NCI-H2081 treated with DMSO at 0.1 percent for 48 hours (cell line): ENCODE measurements at places on chromosomes 4 and X.

DNA sequence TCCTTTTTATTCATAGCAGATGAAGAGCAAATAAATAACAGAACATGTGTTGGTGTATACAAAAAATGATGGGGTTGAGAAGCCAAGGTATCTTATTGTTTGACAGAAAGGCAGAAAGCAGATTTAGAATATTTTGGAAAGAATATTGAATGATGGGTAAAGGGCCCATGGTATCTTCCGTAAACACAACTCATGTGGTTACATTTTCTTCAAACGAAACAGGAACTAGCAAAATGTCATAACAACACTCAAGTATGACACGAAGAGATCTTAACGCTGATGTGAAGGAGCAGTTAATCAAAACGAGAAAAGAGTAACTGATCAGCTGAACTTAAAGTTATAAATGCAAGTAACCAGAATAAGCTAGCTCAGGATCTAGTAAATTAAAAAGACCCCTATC, 195.7 kb upstream of the GK2 start:
- DNase-seq: no peak

- DNase-seq: no peak
These were observed 15.9 kb downstream of the SLC9A7 start for GRCh38 chrX:46743046-46743445.

- no peak for DNase-seq
These were observed 35.9 kb upstream of the GPR78 start for GRCh38 chr4:8544282-8544681.

- no peak for DNase-seq
These were observed 57.3 kb upstream of the BCOR start for GRCh38 chrX:40154853-40155588.

GRCh38 chr4:153211986-153212728, 7.9 kb downstream of the TRIM2 start:
- DNase-seq: no peak

DNA sequence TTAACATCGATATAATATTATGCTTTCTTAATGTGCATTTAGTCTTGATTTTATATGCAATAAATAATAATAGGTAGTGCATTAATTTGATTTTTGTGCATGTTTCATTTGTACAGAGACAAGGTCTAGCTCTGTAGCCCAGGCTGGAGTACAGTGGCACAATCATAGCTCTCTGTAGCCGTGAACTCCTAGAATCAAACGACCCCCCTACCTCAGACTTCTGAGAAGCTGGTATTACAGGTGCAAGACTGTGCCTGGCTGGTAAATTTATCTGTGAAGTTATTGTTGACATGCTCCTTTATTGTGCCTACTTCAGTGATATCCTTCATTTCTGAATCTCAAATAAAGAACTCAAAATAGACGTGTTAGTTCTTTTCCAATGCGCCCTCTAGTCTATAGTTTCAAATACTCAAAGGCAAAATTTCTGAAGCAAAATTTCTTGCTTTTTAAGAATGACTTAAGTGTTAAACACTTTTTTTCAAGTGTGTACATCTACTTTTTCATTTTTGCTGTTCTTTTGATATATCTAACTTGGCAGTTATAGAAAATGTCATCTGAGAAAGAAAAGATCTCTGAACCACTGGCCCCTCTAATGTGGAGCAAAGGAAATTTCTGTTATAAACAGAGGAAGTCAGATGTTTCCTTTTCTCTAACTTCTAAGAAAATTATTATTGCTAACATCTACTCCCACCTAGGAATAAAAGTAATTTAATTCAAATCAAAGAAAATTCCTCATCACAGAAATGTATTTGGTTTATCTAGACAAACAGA, 28.3 kb upstream of the GUCY1A1 start:
- no peak for DNase-seq

DNA sequence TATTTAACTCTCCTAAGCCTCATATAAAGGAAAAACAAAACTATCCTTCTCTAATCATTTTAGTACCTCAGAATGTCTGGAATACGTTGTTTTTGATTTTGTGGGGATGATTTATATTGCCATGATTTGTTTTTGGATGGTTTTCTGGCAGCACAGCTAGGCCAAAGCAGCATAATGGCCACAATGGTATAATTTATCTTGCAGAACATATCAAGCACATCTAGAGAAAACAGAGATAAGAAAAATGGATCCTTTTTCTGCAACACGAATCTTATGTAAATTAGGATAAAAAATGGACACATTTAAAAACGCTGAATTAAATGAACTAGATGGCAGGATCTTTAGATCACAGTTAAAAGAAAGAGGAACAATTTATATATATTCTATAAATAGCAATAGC, 269.9 kb upstream of the FAT4 start:
- no peak for DNase-seq

DNA sequence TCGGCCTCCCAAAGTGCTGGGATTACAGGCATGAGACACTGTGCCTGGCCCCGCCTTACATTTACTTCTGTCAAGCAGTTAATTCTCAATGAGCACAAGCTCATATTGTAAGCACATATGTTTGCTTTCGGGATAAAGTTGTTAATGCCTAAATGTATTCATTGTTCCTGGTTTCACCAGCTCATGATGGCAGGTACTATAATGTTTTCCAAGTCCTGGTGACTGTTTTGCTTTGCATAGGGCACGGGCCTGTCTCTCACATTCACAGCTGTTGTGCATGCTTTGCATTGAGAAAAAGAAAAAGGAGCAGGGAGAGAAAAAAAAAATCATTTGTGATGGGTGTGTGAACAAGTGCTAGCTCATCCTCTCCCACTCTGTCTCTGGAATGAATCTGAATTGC, 661.2 kb upstream of the TENM3 start:
- DNase-seq: no peak

- DNase-seq: no peak
These were observed 12.1 kb upstream of the ARAP2 start for GRCh38 chr4:36256398-36256891.

- no peak for DNase-seq
These were observed 75.7 kb downstream of the HTRA3 start for GRCh38 chr4:8345053-8345945.

DNA sequence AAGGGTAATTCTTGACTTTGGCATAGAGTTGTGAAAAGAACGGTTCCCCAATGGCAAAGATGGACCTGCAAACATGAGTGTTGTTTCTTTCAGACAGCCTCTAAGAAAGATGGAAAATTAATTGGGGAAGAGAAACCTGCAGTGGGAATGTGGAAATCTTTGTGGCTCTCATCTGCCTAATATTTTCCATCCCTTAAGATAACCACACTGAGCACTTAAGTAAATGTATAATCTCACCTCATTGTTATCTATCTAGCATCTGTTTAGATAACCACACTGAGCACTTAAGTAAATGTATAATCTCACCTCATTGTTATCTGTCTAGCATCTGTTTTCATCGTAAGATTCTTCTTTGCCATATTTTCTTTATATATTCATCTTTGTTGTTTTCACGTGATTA, 149.3 kb downstream of the NWD2 start:
- no peak for DNase-seq
